ENCODE measurements at places on chromosomes 16 and 17. TPM values are rescaled to one million over a fixed set of nuclear protein-coding genes. Genes with fewer than 3 reads are reported as not detected.
A peak's percentile ranks its signal among the peaks of the same experiment; 100 is the strongest.

Gene CLEC19A
- total RNA-seq, result not detected

DNA sequence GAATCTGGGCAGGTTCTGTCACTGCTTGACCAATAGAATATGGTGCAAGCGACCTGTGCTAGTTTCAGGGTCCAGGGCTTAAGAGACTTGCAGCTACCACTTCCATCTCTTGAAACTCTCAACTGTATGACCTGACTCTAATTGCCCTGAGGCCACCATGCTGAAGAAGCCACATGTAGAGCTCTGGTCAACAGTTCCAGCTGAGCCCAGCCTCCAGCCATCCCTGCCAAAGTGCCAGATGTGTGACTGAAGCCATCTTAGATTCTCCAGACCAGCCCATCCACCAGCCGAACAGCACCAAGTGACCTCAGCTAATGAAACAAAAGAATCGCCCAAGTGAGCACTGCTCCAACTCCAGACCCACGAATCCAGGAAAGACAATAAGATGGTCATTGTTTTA lies 3.4 kb upstream of the MT2A start:
- H3K4me1 ChIP-seq, result peaks cover 43% of the 10 kb centered on the region
- no peaks in the 10 kb centered on the region for H3K36me3 ChIP-seq
- no peak for DNase-seq
- H3K27ac ChIP-seq, result peak overlapping the region; percentile 99
- H3K27me3 ChIP-seq, result no peaks in the 10 kb centered on the region

- peaks cover 44% of the 10 kb centered on the region for H3K36me3 ChIP-seq
- DNase-seq, result no peak
- peak overlapping the region; percentile 80 for H3K4me3 ChIP-seq
- H3K27ac ChIP-seq, result no peak overlapping the region
- H3K27me3 ChIP-seq, result no peaks in the 10 kb centered on the region
Measured at GRCh38 chr17:28724500-28725165, 1.4 kb downstream of the TLCD1 start.

DNA sequence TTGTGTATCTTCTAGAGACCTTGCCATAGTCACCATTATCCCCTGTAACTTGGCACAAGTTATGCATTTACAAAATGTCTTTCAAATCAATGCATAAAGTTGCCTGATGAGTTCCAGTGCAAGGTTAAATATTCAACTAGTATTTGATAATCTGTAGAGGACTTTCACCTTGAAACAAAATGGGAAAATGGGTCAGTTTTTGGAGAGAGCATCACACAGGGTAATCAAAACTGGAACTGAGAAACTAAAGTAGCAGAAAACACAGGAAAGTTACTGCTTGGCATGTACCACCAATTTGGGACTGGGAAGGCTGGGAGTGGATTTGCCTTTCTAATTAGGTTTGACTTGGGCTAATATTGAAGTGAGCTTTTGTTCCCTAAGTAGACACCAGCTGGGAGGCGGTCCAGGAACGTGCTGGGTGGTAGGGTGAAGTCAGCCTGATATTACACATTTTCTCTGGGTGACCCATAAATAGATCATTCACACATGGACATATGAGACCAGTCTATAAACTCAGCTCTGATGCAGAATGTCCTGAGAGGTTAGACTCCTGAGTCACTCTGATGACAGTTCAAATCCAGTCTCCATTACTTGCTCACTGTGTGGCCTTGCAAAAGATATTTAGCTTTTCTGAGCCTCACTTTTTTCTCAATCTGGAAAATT lies 152.3 kb downstream of the PCTP start:
- no peaks in the 10 kb centered on the region for H3K27me3 ChIP-seq
- no peaks in the 10 kb centered on the region for H3K4me1 ChIP-seq
- no peak for DNase-seq
- H3K36me3 ChIP-seq, result no peaks in the 10 kb centered on the region
- H3K4me3 ChIP-seq, result no peak overlapping the region
- H3K27ac ChIP-seq, result no peak overlapping the region

DNA sequence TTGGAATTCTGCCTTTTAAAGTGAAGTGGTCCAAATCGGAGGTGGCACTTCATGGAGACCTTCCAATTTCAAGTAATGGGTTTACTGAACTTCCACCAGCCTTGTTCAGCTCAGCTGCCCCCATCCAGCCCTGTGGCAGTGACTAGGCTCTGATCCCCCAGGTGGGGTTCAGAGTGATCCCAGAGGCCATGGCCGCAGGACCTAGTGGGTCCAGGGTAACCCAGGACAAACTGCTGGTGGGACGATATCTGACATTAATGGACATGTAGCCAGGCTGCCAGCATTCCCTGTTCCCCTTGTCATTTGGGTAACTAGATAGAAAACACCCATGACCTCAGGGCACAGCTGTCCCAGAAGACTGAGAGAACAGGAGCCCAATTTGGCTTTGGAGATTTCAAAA lies 209.9 kb downstream of the GSG1L start:
- no peaks in the 10 kb centered on the region for H3K27me3 ChIP-seq
- no peak overlapping the region for H3K27ac ChIP-seq
- DNase-seq, result no peak
- no peaks in the 10 kb centered on the region for H3K4me1 ChIP-seq

- no peaks in the 10 kb centered on the region for H3K36me3 ChIP-seq
- no peaks in the 10 kb centered on the region for H3K4me1 ChIP-seq
- no peak for DNase-seq
Measured at GRCh38 chr16:80460988-80461387, 79.8 kb upstream of the DYNLRB2 start.

DNA sequence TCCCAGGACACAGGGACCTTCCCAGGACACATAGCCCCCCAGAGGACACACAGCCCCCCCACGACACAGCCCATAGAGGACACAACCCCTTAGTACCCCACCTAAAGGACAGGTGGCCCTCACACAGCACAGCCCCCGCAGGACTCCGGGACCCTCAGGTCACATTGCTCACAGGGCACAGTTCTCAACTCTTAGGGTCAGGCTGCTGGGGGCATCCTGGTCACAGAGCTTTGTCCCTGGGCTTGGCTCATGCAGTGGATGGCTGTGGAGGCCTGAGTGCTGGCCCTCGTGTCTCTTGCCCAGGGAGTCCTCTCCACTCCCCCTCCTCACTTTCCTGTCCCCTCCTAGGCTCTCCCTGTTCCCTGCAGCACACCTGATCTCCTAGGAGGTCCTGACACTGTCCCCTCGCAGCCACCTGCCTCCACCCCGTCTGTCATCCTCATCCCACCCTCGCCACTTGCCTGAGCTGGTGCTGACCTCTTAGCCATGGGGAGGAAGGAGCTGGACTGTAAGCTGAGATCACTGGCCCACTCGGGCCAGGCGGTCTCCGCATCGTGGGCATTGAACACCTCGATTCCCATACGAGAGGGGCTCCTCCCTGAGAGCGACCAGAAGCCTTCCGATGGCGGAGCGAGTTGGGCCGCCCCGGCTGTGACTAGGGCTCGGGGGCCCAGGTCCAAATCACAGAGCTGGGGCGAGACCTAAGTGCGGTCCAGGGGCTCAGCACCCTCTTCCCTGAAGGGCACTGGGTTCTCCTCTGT lies 1.4 kb upstream of the WDR45B start:
- peaks cover 16% of the 10 kb centered on the region for H3K4me1 ChIP-seq
- H3K27ac ChIP-seq, result no peak overlapping the region
- H3K36me3 ChIP-seq, result no peaks in the 10 kb centered on the region
- no peak overlapping the region for H3K4me3 ChIP-seq

Gene AOC3
- total RNA-seq, result 11.8 TPM

- peaks cover 18% of the 10 kb centered on the region for H3K4me1 ChIP-seq
- no peaks in the 10 kb centered on the region for H3K36me3 ChIP-seq
- peaks cover 11% of the 10 kb centered on the region for H3K27me3 ChIP-seq
Measured at GRCh38 chr17:45225964-45226530, 4.4 kb downstream of the FMNL1 start.

GRCh38 chr16:86531641-86532525 lies 21.6 kb downstream of the FOXF1 start:
- DNase-seq, result no peak
- H3K36me3 ChIP-seq, result no peaks in the 10 kb centered on the region
- no peak overlapping the region for H3K4me3 ChIP-seq
- no peaks in the 10 kb centered on the region for H3K27me3 ChIP-seq

Gene RFWD3
- 7.4 TPM for total RNA-seq

Gene TMEM114
- total RNA-seq, result not detected

DNA sequence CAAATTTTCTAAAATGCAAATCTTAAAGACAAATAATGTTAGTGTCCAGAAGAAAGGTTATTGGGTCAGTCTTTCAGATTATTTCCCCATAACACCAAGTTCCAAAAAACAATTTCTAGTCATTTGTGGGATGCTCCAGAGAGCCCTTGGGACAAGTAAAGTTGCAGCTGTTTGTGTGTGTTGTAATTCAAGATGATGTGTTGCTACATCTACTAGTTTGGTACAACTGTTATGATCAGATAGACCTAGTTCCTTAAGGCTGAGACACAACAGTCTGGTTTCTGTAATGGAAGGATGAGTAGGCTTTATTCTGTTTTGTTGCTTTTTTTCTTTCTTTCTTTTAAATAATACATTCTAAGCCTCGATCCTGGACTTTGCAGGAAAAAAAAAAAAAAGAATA lies 41.9 kb downstream of the PIGL start:
- peak overlapping the region; percentile 89 for H3K27ac ChIP-seq
- DNase-seq, result no peak
- H3K36me3 ChIP-seq, result no peaks in the 10 kb centered on the region
- H3K4me1 ChIP-seq, result peaks cover 43% of the 10 kb centered on the region
- no peaks in the 10 kb centered on the region for H3K27me3 ChIP-seq
- H3K4me3 ChIP-seq, result no peak overlapping the region

DNA sequence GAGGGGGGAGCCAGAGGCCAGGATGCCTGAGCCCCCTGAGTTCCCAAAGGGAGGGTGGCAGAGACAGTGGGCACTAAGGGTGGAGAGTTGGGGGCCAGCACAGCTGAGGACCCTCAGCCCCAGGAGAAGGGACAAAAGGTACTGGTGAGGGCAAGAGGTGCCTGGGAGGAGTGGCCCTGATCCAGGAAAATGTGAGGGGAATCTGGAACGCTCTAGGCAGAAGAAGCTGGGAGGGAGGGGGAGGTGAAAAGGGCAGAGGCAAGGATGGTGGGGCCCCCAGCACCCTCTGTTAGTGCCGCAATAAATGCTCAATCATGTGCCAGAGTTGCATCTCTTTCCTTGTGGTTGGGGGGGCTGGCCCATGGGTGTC lies 1.1 kb downstream of the TCAP start:
- H3K4me3 ChIP-seq, result peak overlapping the region; percentile 79
- peak overlapping the region; percentile 96 for H3K27ac ChIP-seq
- DNase-seq, result no peak
- H3K27me3 ChIP-seq, result no peaks in the 10 kb centered on the region

DNA sequence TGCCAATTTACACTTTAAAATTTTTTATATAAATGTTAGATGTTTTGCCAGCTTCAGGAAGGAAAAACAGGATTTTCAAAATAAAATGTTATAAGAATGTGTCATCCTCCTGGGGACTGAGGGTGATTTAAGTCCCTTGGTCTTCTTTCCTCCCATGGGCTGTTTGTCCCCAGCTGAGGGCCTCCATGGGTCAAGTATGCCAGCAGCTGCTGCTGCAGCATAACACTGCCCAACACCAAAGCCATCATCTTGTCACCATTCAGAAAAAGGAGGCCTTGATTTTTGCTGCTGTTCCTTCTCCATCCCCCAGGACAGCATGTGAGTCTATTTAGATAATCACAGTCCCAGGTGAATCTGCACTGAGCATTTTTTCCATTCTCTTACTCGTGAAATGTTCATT lies 188.5 kb downstream of the LGALS9B start:
- H3K36me3 ChIP-seq, result no peaks in the 10 kb centered on the region
- H3K27me3 ChIP-seq, result no peaks in the 10 kb centered on the region
- no peak overlapping the region for H3K27ac ChIP-seq
- no peaks in the 10 kb centered on the region for H3K4me1 ChIP-seq
- no peak for DNase-seq

GRCh38 chr16:55436587-55436986 lies 42.4 kb upstream of the MMP2 start:
- H3K36me3 ChIP-seq, result no peaks in the 10 kb centered on the region
- H3K4me3 ChIP-seq, result no peak overlapping the region
- no peaks in the 10 kb centered on the region for H3K27me3 ChIP-seq
- no peak for DNase-seq
- H3K27ac ChIP-seq, result no peak overlapping the region
- no peaks in the 10 kb centered on the region for H3K4me1 ChIP-seq

Gene HLF
- total RNA-seq, result 5.0 TPM

DNA sequence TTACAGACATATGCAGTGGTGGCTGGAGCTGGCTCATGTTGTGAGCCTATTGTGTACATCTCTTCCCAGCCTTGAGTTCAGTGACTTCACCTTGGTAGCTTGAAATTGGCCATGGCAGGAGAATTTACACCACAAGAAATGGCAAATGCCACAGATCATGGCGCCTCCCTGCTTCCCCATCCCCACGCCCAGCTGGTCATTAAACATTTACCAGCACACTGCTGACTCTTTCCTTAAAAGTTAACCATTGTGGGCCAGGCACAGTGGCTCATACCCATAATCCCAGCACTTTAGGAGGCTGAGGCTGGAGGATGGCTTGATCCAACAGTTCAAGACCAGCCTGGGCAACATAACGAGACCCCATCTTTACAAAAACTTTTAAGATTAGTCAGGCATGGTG lies 22.6 kb upstream of the ITGB4 start:
- no peak for DNase-seq
- H3K36me3 ChIP-seq, result peaks cover 46% of the 10 kb centered on the region

DNA sequence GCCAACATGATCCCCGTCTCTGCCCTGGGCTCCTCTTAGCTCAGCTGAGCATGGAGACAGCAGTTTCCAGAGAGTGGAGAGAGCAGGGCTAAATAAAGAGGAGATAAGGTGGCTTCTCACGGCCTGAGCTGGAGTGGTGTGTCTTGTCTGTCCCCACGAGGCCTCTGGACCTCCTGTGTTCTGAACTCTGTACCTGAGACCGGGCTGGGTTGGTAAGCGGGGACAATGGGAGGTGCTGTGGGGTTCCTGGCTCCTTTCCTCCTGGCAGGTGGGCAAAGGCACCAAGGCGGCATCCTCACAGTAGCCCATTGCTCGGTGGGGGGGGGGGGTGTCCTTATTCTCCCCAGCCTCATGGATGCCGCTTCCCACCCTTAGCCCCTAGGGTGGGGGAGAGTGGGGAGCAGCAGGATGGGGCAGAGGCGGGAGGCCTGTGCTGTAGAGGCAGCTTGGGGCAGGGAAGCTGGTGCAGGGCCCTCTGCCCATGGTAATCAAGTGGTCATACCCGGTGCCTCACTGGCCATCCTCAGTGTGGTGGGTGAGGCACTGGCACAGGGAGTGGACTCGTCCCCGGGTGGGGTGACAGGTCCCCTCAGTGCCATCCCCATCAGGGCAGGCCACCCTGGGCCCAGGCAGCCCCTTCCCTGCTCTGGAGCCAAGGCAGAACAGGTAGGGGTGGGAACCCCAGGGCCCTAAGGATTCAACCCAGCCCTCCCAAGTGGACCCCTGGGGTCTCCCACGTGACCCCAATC lies 2.8 kb downstream of the AANAT start:
- DNase-seq, result peak; percentile 42
- no peak overlapping the region for H3K27ac ChIP-seq
- H3K4me3 ChIP-seq, result no peak overlapping the region
- no peaks in the 10 kb centered on the region for H3K36me3 ChIP-seq
- no peaks in the 10 kb centered on the region for H3K4me1 ChIP-seq

Gene NOTUM
- total RNA-seq, result 1.9 TPM

All from psoas muscle (tissue), 8 donors.